ENCODE measurements at places on chromosomes 6 and 20.
A peak's percentile ranks its signal among the peaks of the same experiment; 100 is the strongest.

DNA sequence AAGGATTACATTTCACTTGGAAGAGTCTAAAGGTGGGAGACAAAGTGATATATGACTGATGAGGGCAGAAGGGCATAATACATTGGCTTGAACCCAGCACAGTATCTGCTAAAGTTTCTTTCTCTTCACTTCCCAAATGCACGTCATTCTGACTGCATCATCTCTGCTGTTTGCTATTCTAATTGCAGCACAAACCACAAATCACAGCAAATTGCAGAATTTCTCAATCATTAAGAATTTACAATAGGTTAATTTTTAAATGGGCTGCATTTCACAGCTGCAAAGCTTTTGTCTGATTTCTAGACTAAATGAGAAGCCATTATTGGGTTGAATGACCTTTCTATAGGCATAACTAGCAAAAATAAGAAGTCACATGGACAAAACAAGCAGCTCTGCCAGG, 337.0 kb downstream of the RNGTT start:
- no peak for DNase-seq

- peak; percentile 22 for DNase-seq
Measured at GRCh38 chr6:110999634-111000270, 17.9 kb downstream of the RPF2 start.

DNA sequence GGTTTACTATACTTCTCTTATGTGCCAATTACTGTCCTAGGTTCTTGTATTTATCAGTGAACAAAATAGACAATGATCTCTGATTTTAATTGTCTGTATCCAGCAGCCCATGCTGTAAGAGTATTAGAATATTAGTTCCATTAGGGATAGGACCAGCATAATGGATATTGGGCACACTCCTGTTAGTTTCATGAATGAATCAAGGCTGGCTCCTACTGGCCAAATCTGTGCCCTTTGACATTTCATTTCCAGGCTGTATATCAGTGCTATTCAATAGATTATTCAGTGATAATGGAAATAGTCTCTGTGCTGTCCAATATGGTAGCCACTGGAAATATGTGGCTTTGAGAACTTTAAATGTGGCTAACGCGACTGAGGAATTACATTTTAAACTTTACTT, 1007.9 kb upstream of the FLRT3 start:
- no peak for DNase-seq

GRCh38 chr6:26431258-26432172, 8.8 kb upstream of the BTN3A3 start:
- DNase-seq: no peak

GRCh38 chr6:139987091-139987490, 612.6 kb upstream of the CITED2 start:
- DNase-seq: no peak

- DNase-seq: no peak
Measured at GRCh38 chr6:71127374-71127773, 161.2 kb upstream of the OGFRL1 start.
